Posterior vena cava (tissue), 2 donors: ENCODE measurements at places on chromosomes 3 and 15.

DNA sequence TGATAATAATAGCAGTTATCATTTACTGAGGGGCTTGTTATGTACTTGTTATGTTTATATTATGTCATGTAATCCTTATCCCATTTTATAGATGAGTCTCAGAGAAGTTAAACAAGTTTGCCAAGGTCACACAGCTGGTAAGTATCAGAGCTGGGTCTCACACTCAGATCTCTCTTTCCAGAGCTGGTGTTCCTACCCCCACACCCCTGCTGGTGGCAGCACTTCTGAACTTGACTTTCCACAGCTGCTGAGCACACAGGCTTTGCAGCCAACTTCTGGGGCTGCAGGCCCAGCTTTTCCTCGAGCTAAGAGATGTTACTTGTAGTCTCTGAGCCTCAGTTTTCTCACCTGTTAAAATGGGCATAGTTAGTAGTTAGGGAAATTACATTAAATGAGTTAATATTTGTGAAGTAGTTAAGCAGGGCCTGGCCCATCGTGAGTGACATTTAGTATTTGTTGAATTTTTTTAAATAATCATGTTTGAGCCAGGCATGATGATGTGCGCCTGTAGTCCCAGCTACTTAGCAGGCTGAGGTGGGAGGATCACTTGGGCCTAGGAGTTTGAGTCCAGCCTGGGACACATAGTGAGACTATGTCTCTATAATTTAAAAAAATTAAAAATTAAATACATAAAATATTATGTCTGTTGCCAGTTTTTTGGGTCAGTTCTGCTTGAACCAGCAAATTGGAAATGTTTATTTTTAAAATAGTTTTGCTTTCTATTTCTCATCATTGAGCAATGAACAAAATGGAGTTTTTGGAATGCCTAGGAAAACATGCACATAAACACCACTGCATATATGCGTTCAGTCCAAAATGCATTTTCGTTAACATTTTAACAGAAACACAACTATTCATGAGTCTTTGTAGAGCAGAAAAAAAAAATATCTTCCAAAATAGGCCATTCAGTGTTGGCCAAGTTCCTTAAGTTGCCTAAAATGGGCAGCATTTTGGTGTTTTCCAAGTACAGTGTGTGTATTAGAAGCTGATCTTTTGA lies 87.3 kb downstream of the SMAD6 start:
- no peak for DNase-seq

- DNase-seq = no peak
Observed at GRCh38 chr3:15120986-15121385, 22.0 kb upstream of the RBSN start.

GRCh38 chr15:67303490-67304363 lies 49.1 kb downstream of the IQCH start:
- DNase-seq = no peak

GRCh38 chr3:20078194-20078714 lies 38.0 kb downstream of the KAT2B start:
- DNase-seq = no peak

- DNase-seq = no peak
Observed at GRCh38 chr15:68463444-68463843, 31.5 kb upstream of the ITGA11 start.
